Naive thymus-derived CD4-positive, alpha-beta T cell (primary cell): ENCODE measurements at places on chromosomes 11 and 22. TPM values are rescaled to one million over a fixed set of nuclear protein-coding genes. Genes with fewer than 3 reads are reported as not detected.

DNA sequence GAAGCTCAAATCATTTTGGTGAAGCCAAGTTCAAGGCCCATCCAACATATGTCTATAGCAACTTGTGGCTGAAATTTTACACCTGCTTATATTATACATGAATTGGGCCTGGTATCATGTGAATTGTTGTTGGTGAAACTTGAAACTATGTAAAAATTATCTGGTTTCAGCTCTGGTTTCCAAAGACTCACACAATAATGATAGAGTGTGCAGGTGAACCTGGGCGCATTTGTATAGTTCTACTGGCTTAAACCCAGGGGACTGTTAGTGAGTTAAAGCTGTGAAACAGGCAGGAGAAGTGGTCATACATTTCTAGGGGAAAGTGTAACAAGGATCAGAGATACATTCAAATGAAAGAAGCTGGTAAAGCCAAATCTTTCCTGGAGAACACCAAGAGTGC lies 627.3 kb downstream of the METTL15 start:
- no peak overlapping the region for H3K27ac ChIP-seq
- H3K27me3 ChIP-seq: no peaks in the 10 kb centered on the region
- H3K4me3 ChIP-seq: no peak overlapping the region
- DNase-seq: no peak
- H3K36me3 ChIP-seq: no peaks in the 10 kb centered on the region

Gene APOL3
- total RNA-seq: 175 TPM

DNA sequence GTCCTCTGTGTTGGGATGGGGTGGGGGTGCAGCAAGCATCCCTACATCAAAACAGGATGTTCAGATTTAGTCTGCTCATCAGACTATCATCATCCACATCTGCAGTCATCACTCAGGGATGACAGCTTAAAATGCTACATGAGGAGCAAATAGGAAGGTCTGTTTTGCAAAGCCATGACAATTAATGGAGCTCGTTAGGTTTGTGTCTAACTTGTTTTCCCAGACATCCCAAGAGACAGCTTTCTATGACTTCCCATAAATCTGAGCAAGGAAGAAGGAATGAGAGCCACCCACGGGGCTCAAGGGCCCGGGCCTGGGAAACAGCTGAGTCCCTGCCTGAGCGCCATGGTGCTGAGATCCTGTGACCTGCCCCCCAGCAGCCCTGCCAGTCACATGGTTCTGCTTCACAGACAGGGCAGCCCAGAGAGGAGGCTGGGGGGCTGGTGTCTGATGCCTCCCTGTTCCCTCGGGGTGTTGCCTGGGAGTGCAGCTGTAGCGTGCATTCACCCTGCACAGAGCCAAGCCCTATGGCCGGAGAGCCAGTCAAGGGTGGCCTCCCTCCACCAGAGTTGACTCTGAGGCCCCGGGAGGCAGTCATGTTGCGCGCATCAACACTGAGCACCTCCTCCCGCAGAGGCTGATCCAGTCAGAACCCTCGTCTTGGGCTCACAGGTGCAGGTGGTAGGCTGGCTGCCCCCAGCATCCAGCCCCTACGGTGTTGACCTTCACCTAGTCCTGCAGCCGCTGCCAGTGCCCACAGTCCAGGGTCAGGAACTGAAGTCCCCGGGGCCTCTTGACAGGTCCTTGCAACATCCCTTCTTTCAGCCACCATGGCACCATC lies 12.1 kb downstream of the DERL3 start:
- H3K4me3 ChIP-seq: no peak overlapping the region
- H3K27ac ChIP-seq: no peak overlapping the region
- no peak for DNase-seq
- H3K36me3 ChIP-seq: no peaks in the 10 kb centered on the region
- H3K27me3 ChIP-seq: no peaks in the 10 kb centered on the region

GRCh38 chr22:25085156-25085555 lies 114.5 kb upstream of the CRYBB3 start:
- no peak overlapping the region for H3K27ac ChIP-seq
- DNase-seq: no peak
- no peak overlapping the region for H3K4me3 ChIP-seq
- no peaks in the 10 kb centered on the region for H3K36me3 ChIP-seq

Gene HDHD5
- total RNA-seq: 23.8 TPM

GRCh38 chr11:8826901-8827560 lies 84.0 kb upstream of the AKIP1 start:
- H3K27me3 ChIP-seq: no peaks in the 10 kb centered on the region
- no peak for DNase-seq
- no peaks in the 10 kb centered on the region for H3K36me3 ChIP-seq
- no peaks in the 10 kb centered on the region for H3K4me1 ChIP-seq

DNA sequence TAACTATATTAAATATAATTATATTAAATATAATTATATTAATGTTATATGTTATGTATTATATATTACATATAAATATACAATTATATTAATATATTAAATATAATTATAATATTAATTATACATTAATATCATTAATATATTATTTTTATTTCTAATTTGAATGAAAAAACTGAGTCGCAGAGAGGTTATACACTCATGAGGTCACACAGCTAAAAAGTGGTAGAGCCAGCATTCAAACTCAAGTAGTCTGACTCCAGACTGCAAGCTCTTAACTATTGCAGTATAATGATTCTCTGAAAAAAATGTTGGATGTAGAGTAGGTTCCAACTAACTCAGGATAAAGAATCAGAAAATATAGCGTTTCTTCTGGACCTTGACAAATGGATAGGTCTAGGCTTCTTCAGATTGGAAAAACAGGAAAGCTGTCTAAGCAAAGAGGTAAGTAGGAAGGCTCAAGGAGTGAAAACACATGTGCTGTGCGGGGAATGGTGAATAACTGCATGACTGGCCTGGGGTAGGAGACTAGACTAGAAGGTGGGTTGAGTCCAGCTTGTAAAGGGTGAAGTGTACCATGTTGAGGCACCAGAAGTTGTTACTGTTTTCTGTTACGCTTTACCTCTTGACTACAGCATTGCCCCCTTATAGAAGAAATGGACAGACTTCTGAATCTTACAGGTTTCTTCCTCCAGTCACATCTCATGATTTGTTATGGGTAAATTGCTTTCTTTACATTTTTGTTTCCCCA lies 80.3 kb downstream of the TRIM44 start:
- H3K36me3 ChIP-seq: no peaks in the 10 kb centered on the region
- H3K27ac ChIP-seq: no peak overlapping the region
- H3K4me3 ChIP-seq: no peak overlapping the region
- H3K27me3 ChIP-seq: no peaks in the 10 kb centered on the region

Gene ANO9
- 94.0 TPM for total RNA-seq

Gene OR6T1
- total RNA-seq: not detected

DNA sequence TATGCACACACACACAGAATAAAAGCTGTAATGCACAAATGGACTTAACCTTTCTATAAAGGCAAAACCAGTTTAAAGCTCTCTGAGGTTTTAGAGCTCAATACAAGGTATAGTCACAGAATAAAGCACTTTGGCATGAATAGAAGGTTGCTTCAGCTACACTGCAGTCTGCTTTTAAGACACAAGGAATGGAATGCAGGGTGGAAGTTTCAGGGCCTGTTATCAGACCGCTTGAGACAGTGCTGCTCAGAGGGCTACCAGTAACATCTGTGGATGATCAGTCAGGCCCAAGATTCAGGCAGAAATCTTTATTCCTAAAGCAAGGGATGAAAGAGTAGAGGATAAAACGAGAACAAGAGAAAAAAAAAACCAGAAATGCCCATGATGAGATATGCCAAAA lies 46.7 kb downstream of the CD44 start:
- H3K4me3 ChIP-seq: no peak overlapping the region
- no peaks in the 10 kb centered on the region for H3K27me3 ChIP-seq
- H3K27ac ChIP-seq: no peak overlapping the region
- peaks cover 72% of the 10 kb centered on the region for H3K36me3 ChIP-seq

GRCh38 chr11:77058900-77059299 lies 7.9 kb upstream of the CAPN5 start:
- no peaks in the 10 kb centered on the region for H3K36me3 ChIP-seq
- H3K27ac ChIP-seq: no peak overlapping the region
- H3K4me1 ChIP-seq: no peaks in the 10 kb centered on the region
- DNase-seq: no peak

- H3K36me3 ChIP-seq: no peaks in the 10 kb centered on the region
- DNase-seq: no peak
- peaks cover 2% of the 10 kb centered on the region for H3K27me3 ChIP-seq
Measured at GRCh38 chr11:64695548-64695947, 27.4 kb downstream of the NRXN2 start.

- peaks cover 7% of the 10 kb centered on the region for H3K36me3 ChIP-seq
- no peak overlapping the region for H3K4me3 ChIP-seq
- H3K4me1 ChIP-seq: peaks cover 6% of the 10 kb centered on the region
- no peaks in the 10 kb centered on the region for H3K27me3 ChIP-seq
- H3K27ac ChIP-seq: peak overlapping the region; percentile 74
- DNase-seq: no peak
Measured at GRCh38 chr11:63670096-63670432, 1.1 kb downstream of the ATL3 start.

DNA sequence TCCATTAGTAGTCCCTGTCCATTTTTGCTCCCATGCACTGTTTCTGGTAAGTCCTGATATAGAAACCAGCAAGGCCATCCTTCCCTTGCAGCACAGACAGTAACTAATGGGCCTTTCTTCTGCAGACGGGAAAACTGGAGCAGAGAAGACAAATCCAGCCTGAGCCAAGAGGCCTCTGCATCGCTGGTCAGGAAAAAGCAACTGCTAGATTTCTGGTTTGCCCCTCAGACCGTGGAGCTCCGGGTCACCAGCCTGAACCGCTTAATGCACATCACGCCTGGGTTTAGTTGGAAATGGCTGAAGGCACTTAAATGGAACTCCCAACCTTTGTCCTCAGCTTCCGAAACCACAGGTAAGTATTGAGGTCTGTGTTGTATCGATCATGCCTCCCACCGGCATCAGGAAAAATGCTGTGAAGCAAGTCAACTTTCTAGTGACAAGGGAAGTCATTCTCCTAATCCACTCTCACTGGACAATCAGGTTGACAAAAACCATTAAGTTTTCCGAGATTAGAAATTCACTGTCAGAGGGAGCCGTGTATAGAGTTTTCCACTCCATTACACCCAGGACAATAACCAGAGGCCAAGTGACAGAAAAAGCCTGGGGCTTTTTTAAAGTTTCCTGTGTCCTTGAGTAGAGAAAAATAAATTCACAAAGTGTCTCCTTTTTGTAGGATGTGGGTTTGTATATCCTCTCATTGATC lies 14.8 kb upstream of the LMO2 start:
- no peaks in the 10 kb centered on the region for H3K36me3 ChIP-seq
- no peaks in the 10 kb centered on the region for H3K4me1 ChIP-seq
- DNase-seq: no peak
- H3K4me3 ChIP-seq: no peak overlapping the region

DNA sequence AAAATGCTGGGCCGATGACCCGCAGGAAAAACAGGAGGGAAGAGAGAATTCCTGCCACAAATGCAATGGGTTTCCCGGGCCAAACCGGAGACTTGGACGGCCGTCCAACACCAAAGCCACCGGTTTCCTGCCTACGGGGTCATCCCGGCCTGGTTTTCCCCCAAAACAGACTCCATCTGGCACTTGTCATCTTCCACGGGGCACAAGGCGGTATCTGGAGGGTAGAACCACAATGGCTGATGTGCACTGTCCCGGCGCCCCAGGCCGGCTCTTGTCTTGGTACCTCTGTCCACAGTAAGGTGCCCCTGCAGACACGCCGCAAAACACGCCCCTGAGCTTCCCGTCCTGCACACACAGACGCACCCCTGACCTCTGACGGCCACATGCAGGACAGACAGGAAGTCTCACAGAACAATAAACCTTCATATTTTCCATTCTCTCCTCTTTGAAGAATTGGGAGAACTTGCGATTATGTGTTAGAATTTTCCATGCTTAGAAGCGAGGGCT lies 20.1 kb downstream of the CELSR1 start:
- H3K4me1 ChIP-seq: no peaks in the 10 kb centered on the region
- DNase-seq: no peak
- no peak overlapping the region for H3K4me3 ChIP-seq

- no peak overlapping the region for H3K4me3 ChIP-seq
- no peak for DNase-seq
- H3K36me3 ChIP-seq: no peaks in the 10 kb centered on the region
- H3K27ac ChIP-seq: no peak overlapping the region
- H3K27me3 ChIP-seq: no peaks in the 10 kb centered on the region
Measured at GRCh38 chr11:75271730-75272129, 31.2 kb downstream of the TPBGL start.

GRCh38 chr22:17347724-17348123 lies 21.5 kb upstream of the CECR2 start:
- H3K27me3 ChIP-seq: no peaks in the 10 kb centered on the region
- no peak overlapping the region for H3K4me3 ChIP-seq
- DNase-seq: no peak
- H3K4me1 ChIP-seq: no peaks in the 10 kb centered on the region
- no peak overlapping the region for H3K27ac ChIP-seq
- H3K36me3 ChIP-seq: no peaks in the 10 kb centered on the region

Gene TMEM80
- total RNA-seq: 29.4 TPM

- no peak for DNase-seq
- no peaks in the 10 kb centered on the region for H3K36me3 ChIP-seq
- H3K4me3 ChIP-seq: no peak overlapping the region
- H3K27me3 ChIP-seq: no peaks in the 10 kb centered on the region
- no peak overlapping the region for H3K27ac ChIP-seq
- no peaks in the 10 kb centered on the region for H3K4me1 ChIP-seq
Measured at GRCh38 chr11:111168871-111169270, 76.7 kb upstream of the POU2AF2 start.

DNA sequence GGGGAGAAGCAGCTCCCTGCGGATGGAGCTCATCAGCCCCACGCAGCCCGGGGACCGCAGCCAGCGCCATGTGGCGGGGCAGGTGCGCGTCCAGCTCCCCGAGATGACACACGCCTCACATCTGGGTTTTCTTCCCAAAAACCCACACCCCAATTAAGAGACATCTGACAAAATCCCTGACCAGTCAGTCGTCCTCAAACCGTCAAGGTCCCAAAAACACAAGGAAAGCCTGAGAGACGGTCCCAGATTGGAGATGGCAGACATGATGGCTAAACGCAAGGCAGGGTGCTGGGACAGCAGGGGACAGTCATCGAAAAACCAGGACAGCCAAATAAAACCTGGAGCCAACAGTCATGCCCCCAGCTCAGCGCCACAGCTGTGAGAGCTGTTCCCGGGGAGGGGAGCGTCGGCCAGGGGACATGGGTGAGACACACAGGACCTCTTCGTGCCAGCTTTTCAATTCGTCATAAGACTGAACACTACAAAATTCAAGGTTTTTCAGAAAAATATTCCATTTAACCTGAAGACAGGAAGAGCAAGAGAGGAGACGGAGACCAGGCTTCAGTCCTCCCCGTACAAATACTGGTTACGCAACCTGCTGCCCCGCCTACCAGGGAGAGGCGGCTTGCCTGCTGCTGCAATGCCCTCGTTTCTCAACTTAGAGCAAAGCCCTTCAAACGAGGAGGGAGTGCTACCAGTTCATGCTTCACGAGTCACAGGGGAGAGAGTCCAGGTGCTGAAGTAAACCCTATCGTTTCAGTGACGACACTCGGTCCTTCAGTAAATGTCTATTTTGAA lies 10.5 kb downstream of the TOLLIP start:
- H3K36me3 ChIP-seq: peaks cover 4% of the 10 kb centered on the region
- H3K27ac ChIP-seq: no peak overlapping the region
- H3K27me3 ChIP-seq: no peaks in the 10 kb centered on the region
- H3K4me3 ChIP-seq: no peak overlapping the region
- no peaks in the 10 kb centered on the region for H3K4me1 ChIP-seq

Gene GANAB
- total RNA-seq: 313 TPM

Gene TRIM6
- total RNA-seq: not detected

GRCh38 chr22:38718414-38718813 lies 12.7 kb downstream of the GTPBP1 start:
- no peak for DNase-seq
- no peak overlapping the region for H3K4me3 ChIP-seq
- H3K27ac ChIP-seq: no peak overlapping the region
- H3K4me1 ChIP-seq: no peaks in the 10 kb centered on the region
- peaks cover 70% of the 10 kb centered on the region for H3K36me3 ChIP-seq

Gene PGA5
- not detected for total RNA-seq
